ENCODE measurements at places on chromosomes 7 and 10. TPM values are rescaled to one million over a fixed set of nuclear protein-coding genes. Genes with fewer than 3 reads are reported as not detected.

Gene MICU1
- total RNA-seq = 29.6 TPM

Gene HTR5A
- not detected for total RNA-seq

Gene RELN
- 0.12 TPM for total RNA-seq

Gene ARMC10
- 34.9 TPM for total RNA-seq

Gene ZNF467
- total RNA-seq = 8.5 TPM

Gene ZP3
- 4.6 TPM for total RNA-seq

Gene FAM25C
- total RNA-seq = not detected

Gene ICA1
- not detected for total RNA-seq

Gene CDC14C
- total RNA-seq = not detected

Gene CHRM2
- 0.12 TPM for total RNA-seq
